ENCODE measurements at places on chromosomes 13 and 19.

DNA sequence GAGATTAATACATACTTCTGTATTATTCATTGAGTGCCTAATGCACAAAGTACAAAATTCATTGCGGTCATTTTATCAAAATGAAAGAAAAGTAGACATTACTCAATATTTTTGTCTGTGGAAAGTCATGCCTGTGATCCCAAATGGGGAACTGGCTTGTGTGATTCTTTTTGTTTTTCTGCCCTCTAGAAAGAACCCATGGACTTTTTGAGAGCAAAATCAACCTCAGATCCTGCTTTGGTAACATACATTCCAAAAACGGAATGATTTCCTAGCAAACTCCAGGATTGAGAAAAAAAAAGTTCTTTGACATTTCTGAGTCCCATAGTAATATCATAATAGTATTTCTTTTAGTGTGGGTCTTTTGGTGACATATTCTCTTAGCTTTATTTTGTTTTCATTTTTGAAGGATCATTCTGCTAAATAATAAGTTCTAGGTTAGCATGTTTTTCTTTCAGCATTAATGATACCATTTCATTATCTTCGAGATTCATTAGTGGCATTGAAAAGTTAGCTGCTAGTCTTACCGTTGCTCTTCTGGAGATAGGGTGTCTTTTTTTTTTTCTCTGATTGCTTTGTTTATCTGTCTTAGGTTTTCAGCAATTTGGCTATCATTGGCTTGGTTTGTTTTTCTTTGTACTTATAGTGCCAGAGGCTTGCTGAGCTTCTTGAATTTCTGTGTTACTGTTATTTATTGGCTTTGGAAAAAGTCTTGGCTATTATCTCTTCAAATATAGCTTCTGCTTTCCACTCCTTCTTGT is 102.4 kb upstream of the CSNK1A1L start:
- H3K4me3 ChIP-seq, result no peak overlapping the region
- no peak overlapping the region for H3K27ac ChIP-seq
- ATAC-seq, result no peak
- no peaks in the 10 kb centered on the region for H3K27me3 ChIP-seq
- H3K36me3 ChIP-seq, result no peaks in the 10 kb centered on the region

GRCh38 chr19:27733551-27734266 is 1479.2 kb downstream of the UQCRFS1 start:
- no peak overlapping the region for H3K4me3 ChIP-seq
- no peaks in the 10 kb centered on the region for H3K4me1 ChIP-seq
- no peak overlapping the region for H3K27ac ChIP-seq

- H3K27me3 ChIP-seq, result no peaks in the 10 kb centered on the region
- H3K27ac ChIP-seq, result peak overlapping the region; percentile 89
- H3K4me1 ChIP-seq, result peaks cover 4% of the 10 kb centered on the region
- peaks cover 54% of the 10 kb centered on the region for H3K36me3 ChIP-seq
Measured at GRCh38 chr19:1130771-1131717, 27.2 kb downstream of the GPX4 start.

DNA sequence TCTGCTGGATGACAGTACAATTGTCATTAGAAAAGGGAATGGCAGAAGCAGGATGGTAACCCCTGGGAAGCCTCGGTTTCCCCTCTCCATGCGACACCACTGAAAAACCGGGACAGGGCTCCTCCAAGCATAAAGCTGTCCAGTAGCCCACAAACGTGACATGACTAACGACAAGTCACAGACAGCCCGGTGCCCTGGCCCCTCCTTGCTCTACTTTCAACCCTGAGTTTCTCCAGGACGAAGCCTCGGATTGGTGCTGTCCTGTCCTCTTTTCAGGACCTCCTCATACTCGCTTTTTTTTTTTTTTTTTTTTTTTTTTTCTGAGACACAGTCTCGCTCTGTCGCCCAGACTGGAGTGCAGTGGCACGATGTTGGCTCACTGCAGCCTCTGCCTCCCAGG is 16.3 kb downstream of the DPP9 start:
- ATAC-seq, result no peak
- H3K4me1 ChIP-seq, result no peaks in the 10 kb centered on the region
- no peak overlapping the region for H3K27ac ChIP-seq
- H3K27me3 ChIP-seq, result no peaks in the 10 kb centered on the region
- no peak overlapping the region for H3K4me3 ChIP-seq

DNA sequence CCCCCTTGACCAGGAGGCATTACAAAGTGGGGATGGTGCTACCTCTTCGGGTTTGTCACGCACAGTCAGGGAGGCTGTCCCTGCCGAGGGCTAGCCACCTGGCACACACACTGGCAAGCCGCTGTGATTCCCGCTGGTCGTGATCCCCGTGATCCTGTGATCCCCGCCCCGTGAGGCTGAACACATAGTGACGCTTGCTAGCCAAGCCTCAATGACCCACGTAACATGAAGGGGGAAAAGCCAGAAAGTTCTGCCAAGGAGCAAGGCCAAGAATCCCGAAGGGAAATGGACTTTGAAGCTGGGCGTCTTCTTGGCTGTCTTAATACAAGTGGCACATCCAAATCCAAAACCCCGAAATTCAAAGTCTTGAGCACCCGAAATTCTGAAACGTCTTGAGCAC is 13.7 kb downstream of the LDLR start:
- H3K4me1 ChIP-seq, result no peaks in the 10 kb centered on the region
- no peak for ATAC-seq
- H3K27me3 ChIP-seq, result no peaks in the 10 kb centered on the region
- peaks cover 100% of the 10 kb centered on the region for H3K36me3 ChIP-seq
- H3K4me3 ChIP-seq, result no peak overlapping the region
- H3K27ac ChIP-seq, result no peak overlapping the region

- H3K4me1 ChIP-seq, result peaks cover 30% of the 10 kb centered on the region
- H3K27me3 ChIP-seq, result peaks cover 12% of the 10 kb centered on the region
- H3K4me3 ChIP-seq, result peak overlapping the region; percentile 92
Measured at GRCh38 chr13:50129081-50129705, 113.9 kb downstream of the KCNRG start.

DNA sequence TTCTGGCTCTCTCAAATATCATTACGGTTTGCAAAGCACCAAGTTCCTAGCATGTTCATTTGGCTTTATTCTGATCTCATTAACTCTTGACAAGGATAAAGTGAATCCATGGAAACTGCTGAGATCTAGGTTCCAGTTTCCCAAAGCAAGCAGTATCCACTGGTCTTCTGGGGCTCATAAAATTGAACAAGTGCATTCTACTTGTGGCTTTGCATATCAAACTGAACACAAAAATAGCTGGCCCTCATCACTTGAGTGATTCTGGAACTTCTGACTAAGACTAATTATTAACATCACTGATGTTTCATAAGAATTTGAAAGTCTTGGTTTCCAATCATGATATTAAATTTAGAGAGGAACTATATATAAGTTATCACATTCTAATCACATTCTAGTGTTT is 6.3 kb upstream of the KCTD12 start:
- no peak for ATAC-seq
- H3K36me3 ChIP-seq, result no peaks in the 10 kb centered on the region
- H3K27me3 ChIP-seq, result peaks cover 15% of the 10 kb centered on the region
- H3K4me1 ChIP-seq, result peaks cover 13% of the 10 kb centered on the region
- H3K27ac ChIP-seq, result no peak overlapping the region

DNA sequence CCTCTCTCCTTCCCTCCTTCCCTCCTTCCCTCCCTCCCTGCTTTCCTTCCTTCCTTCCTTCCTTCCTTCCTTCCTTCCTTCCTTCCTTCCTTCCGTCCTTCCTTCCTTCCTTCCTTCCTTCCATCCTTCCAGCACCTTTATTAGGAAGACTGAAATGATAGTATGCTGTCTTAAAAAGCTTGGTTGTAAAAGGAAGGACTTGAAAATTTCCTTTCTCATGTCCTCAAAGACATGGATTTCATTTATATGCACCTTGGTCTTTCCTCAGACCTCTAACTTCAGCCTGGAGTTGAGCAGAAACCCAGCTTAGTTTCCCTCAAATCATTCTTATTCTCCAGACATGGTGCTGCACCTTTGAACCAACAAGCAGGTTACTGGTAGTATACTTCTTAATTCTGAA is 141.7 kb downstream of the GPC6 start:
- H3K27me3 ChIP-seq, result peaks cover 3% of the 10 kb centered on the region
- H3K27ac ChIP-seq, result no peak overlapping the region
- no peak for ATAC-seq
- H3K36me3 ChIP-seq, result no peaks in the 10 kb centered on the region
- no peaks in the 10 kb centered on the region for H3K4me1 ChIP-seq
- H3K4me3 ChIP-seq, result no peak overlapping the region

DNA sequence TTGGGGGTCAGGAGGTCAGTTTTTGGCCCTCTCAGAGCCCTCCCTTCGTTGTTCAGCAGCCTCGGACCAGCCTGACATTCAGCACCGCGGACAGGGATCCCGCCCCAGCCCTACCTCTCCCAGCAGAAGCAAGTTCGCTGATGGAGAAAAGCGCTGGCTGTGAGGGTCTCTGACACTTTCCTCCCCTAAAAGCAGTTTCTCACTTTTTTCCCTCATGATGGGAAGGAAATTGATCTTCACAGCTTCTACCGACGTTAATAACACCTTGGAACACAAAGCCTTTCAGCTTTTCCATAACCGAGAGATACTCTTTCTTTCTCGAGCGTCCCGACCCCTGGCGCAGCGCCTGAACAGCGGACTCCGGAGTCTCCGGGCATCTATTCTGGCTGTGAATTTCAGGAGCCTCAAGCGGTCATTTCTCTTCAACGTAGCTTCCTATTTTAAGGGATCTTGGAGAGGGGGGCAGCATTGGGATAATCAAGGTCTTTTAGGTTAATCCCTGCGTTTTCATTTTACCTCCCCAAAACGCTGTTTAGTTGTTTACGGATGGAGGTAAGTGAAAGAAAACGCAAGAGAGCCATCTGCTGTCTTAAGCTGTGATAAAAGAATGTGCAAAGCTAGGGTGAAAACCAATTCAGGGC is 467.2 kb downstream of the ITGBL1 start:
- H3K27ac ChIP-seq, result no peak overlapping the region
- H3K27me3 ChIP-seq, result peaks cover 52% of the 10 kb centered on the region
- no peak for ATAC-seq
- no peak overlapping the region for H3K4me3 ChIP-seq
- no peaks in the 10 kb centered on the region for H3K36me3 ChIP-seq
